Activated CD8-positive, alpha-beta memory T cell treated with anti-CD3 and anti-CD28 coated beads for 48 hours (primary cell): ENCODE measurements at places on chromosomes 3 and 15.

DNA sequence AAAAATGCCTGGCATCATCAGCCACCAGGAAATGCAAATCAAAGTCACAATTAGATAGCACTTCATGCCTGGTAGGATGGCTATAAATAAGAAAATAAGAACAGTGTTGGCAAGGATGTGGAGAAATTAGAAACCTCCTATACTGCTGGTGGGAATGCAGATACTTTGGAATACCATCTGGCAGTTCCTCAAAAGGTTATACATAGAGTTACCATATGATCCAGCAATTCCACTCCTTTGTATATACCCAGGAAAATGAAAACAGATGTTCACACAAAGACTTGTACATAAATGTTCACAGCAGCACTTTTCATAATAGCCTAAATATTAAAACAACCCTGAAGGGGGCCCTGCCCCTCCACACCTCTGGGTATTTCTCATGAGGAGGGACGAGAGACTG, 13.7 kb downstream of the ACSBG1 start:
- DNase-seq, result no peak

- no peak for DNase-seq
These were observed 14.4 kb downstream of the POLR2M start for GRCh38 chr15:57720867-57721266.

- DNase-seq, result no peak
These were observed 62.0 kb downstream of the P3H2 start for GRCh38 chr3:190058521-190059241.

DNA sequence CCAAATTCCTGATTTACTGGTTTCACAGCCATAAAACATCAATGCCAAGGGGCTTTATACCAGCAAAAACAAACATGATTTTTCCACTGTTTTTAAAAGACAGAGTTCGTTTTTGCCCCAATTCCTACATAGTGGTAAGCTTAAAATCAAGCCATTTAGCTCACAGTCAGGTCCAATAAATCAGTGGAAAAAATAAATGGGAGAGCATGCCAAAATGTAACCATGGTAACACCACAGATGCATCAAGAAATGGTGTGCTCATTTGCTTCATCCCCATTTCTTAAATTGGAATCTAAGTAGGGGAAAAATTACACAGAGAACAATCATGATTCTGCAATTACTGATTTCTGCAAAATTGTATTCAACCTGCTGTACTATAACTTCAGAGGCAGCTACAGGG, 418.8 kb downstream of the MAGI1 start:
- DNase-seq, result no peak

DNA sequence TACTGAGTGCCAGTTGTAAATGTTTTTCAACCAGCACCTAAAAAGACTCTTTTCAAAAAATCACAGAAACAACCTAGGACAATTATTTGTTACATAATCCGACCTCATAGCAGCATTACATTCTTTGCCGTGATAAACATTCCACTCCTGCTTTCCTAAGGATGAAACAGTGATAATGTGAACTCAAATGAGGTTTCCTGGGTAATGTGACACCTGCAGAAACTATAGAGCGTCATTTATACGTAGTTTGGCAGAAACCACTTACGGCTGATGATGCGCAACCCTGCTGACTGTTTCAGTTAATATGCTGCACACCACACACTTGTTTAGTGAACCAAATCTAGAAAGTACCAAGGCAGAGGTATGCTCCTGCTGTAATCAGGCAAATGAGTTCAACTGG, 55.8 kb downstream of the SEMA6D start:
- no peak for DNase-seq

DNA sequence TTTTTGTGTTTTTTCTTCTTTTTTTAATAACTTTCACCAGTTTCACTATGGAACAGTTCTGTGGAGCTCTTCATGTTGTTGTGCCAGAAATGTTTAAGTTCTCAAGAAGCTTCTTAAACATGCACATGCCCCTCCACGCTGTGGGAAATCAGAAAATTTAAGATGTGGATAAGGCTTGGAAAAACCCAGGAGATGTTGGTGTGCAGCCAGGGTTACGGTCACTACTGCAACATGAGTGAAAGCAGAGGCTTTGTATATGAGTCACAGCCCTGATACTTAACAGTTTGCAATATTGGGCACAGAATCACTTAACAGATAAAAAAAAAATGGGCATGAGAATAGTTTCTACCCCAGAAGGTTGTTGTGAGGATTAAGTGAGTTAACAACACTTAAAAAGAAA, 399.9 kb downstream of the LRTM1 start:
- no peak for DNase-seq

DNA sequence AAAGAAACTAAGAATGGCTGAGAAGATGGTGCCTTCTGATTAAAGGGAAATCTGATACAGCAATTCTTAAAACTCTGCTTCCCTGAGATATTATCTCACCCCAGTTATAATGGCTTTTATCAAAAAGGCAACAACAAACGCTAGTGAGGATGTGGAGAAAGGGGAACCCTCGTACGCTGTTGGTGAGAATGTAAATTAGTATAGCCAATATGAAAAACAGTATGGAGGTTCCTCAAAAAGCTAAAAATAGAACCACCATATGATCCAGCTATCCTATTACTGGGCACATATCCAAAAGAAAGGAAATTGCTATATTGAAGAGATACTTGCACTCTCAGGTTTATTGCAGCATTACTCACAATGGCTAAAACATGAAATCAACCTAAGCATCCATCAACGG, 65.1 kb downstream of the GOLIM4 start:
- no peak for DNase-seq

DNA sequence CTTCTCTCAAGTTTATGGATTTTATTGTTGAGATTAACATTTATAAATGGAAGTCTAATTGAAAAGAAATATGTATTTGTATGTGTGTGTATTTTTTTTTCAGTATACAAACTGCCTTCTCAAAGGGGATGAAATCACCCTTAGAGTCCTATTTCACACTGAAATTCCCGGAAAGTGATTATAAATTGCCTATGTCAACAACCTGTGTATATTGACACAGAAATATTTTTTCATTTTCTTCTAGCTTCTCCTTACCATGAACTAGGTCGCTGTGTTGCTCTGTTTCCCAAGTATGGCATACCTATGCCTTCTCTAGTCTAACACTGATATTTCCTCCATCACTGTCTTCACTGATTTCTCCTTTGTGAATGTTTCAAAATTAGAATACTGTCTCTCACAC, 444.0 kb upstream of the AZI2 start:
- DNase-seq, result no peak

DNA sequence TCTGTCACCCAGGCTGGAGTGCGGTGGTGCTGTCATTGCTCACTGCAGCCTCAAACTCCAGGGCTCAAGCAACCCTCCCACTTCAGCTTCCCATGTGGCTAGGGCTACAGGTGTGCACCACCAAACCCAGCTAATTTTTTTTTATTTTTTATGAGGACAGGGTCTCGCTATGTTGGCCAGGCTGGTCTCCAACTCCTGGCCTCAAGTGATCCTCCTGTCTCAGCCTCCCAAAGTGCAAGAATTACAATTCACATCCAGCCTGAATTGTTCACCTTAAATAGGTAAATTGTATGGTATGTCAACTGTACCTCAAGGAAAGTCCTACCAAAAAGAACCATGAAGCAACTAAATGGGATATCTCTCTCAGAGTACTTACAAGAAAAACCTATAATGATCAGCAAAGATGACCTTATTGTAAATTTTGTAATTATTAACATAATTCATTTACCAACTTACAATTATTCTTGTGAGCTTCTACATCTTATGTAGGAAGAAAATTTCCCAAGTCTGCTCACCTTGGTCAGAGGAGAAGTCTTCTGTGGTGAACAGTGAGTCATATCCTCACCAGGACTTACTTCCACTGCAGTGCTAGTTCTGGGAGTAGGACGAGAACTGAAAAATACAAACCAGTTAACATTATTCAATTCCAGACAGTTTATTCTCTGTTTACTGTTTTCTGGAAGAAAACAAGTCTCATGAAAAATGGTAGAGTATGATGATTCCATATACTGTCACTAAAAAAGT, 54.4 kb downstream of the ULK4 start:
- DNase-seq, result no peak

GRCh38 chr3:186217820-186218164, 108.9 kb upstream of the ETV5 start:
- DNase-seq, result no peak

- no peak for DNase-seq
These were observed 233.1 kb downstream of the THRB start for GRCh38 chr3:24261521-24261920.

DNA sequence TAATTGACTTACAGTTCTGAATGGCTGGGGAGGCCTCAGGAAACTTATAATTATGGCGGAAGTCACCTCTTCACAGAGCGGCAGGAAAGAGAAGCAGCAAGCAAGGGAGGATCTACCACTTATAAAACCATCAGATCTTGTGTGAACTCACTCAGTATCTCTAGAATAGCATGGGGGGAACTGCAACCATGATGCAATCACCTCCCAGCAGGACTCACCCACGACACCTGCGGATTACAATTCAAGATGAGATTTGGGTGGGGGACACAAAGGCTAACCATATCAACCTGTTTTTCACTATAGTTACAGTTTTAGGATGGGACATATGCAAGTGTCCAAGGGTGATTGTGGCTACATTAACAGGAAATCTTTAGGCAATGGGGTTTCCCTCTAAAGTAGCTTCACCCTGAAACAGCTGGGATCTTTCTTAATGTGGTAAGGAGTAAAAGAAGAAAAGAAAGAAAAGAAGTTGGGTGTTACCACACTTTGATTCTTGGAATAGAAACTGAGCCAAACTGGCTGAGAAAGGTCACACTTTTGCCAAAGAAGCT, 453.8 kb downstream of the OTOL1 start:
- DNase-seq, result no peak

DNA sequence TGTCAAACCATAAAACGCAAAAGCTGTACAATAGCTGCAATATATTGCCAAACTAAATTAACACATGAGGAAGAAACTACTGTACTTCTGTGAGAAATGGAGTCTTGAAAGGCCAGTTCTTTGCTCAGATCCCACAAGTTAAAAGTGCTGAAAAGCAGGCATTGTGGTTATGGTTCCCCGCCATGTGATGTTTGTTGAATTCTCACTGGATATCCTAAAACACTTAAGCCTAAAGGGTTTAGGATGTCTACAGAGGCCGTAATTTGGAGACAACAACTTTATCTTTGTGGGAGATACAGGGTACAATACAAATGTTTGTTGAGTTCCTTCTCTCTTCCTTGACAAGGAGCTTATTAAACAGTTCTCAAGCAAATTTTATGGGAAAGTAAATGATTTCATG, 53.2 kb downstream of the TMEM212 start:
- no peak for DNase-seq

- DNase-seq, result no peak
These were observed 117.4 kb upstream of the MBNL1 start for GRCh38 chr3:152151216-152151876.

GRCh38 chr3:69787436-69788168, 48.3 kb downstream of the MITF start:
- DNase-seq, result no peak

DNA sequence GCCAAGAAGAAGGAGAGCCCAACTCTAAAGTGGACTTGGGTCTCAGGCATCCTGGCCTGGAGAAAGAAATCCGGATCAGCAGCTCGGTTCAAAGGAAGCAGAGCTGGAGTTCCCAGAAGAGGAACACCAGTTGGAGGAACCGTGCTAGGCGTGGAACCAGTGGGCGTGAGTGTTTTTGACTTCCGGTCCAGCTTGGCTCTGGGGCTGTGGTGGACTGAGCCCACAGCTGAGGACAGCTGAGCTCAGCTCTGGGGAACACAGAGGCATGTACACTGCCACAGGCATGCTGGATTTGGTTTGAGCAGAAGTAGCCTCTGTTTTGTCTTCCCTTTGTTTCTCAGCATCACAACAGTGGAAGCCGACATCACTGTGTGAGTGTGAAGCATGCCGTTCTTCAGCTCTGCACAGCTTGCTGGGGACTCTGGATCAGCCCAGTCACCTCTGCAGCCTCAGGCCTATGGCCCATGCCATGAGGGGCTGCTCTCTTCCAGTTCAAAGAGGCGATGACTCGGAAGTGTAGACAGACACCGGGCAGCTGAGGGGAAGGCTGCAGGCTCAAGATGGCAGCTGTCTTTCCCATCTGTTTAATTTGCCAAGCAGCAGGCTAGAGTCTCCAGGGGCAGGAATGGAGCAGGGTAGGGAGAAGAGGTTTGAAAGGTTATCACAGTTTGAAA, 185.8 kb upstream of the UBE3A start:
- no peak for DNase-seq

DNA sequence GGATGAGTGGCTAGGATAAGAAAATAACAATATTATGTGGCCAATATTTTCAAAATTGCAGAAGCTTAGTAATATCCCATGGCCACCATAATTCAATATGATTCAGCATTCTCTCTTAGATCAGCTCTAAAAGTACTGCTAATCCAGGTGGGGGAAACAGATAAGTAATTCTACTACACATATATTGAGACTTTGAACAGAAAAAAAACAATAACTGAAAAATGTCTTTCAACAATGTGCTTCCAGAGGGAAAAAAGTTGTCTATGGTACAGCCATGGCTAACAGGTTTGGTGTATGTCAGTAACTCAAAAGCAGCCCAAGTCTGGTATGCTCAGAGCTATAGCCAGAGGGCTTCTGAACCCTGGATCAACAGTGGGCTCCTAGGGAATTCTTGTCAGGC, 42.4 kb upstream of the PPIB start:
- no peak for DNase-seq

- DNase-seq, result no peak
These were observed 154.1 kb downstream of the TJP1 start for GRCh38 chr15:29668120-29668602.

DNA sequence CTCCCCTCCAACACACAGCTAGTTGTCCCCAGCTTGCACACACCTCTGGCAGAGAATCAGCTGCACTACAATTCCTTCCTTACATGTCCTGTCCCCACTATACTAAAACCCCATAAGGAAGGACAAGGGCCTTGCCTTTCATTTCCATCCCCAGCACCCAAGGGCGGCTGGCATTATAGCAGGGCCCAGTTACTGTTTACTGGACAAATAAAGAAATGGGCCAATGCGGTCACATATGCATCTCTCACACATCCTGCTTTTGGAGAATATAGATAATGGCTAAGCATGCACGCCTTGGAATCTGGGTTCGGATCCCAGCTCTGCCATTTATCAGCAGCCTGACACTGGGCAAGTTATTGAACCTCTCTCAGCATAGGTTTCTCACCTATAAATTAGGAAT, 99.1 kb downstream of the DAPK2 start:
- DNase-seq, result no peak

GRCh38 chr3:47985381-47985780, 30.8 kb downstream of the MAP4 start:
- no peak for DNase-seq

DNA sequence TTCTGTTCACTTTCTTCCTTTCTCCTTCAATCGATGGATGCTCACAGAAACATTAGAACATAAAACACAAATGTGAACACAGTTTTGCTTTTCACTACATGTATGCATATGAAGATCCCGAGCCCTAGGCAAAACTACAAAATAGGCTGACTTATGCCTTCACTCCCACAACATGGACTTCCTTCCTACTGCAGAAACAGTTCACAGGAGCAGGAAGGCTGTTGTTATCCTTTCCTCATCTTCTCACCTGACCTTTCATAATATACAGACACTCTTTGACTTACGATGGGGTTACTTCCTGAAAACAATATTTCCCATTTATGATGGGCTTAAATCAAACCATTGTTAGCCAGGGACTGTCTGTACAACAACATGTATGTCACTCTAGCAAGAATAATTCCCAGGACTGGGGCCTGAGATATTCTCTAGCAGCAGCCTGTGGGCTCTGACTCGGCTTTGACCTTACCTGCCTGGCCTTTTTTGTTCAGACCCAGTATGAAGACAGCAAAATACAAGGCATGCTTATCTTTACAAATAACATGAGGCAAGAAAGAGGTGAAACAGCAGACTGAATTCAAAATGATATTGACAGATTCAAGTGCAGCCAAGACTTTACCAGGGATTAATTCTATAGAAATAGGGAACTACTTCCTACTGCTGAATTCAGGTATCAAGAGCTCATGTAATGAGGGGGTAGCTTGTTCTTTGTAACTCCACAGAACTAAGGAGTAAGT, 51.8 kb upstream of the PLXND1 start:
- no peak for DNase-seq
